A549 treated with CpdA at 1 μM for 4 hours (cell line): ENCODE measurements at places on chromosomes 6 and 20. TPM values are rescaled to one million over a fixed set of nuclear protein-coding genes. Genes with fewer than 3 reads are reported as not detected.

CAGE1 gene
- total RNA-seq = 0.17 TPM in 1 of 5 replicates, not detected in the others

HTR1E gene
- not detected in 5 replicates for total RNA-seq

RCAN2 gene
- total RNA-seq = not detected in 5 replicates

CRISP3 gene
- not detected in 5 replicates for total RNA-seq

POPDC3 gene
- 27.3 to 30.5 TPM (median 30.1 TPM) in 5 replicates for total RNA-seq

GFOD1 gene
- total RNA-seq = 1.7 to 2.4 TPM (median 1.8 TPM) in 5 replicates

PACRG gene
- total RNA-seq = 0.22 to 0.81 TPM in 2 of 5 replicates, not detected in the others
